ENCODE measurements at places on chromosomes 7 and 10. TPM values are rescaled to one million over a fixed set of nuclear protein-coding genes. Genes with fewer than 3 reads are reported as not detected.

Gene RNF32
- total RNA-seq, result 0.43 TPM

Gene EPO
- not detected for total RNA-seq

Gene BMPER
- not detected for total RNA-seq

DNA sequence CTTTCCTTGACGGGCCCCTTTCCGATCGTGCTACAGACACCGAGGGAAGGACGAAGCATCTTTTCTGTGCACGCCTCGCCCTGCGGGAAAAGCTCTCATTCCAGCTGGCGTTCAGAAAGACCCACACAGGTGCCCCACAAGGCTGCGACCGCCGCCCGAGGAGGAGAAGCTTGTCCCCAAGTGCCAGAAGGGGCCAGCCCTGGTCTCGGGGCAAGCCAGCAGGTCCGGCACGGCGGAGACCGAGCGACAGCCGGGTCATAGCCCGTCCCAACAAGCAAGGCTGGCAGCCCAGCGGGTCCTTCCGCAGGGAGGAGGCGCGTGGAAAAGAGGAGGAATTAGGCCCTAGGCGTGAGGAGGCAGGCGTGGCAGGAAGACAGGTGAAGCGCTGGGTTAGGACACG lies 62.7 kb downstream of the TNRC18 start:
- no peak for DNase-seq

DNA sequence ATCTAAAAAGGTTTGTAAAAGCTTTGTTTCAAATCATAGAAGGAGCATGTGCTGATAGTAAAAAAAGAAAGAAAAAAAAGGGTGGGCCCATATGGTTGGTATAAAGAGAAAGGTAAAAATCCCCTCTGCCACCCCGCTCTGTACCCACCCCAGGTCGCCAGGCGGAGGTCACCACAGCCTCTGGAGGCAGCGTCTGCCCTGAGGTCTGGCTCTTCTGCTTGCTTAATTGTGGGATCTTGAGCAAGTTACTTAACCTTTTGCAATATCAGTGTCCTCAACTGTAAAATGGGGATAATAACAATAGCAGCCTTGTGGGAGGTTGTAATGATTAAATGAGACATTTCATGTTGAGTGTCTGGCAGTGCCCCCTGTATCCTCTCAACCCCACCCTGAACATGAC lies 10.7 kb upstream of the PCBD1 start:
- no peak for DNase-seq

Gene TAS2R3
- total RNA-seq, result 1.0 TPM

DNA sequence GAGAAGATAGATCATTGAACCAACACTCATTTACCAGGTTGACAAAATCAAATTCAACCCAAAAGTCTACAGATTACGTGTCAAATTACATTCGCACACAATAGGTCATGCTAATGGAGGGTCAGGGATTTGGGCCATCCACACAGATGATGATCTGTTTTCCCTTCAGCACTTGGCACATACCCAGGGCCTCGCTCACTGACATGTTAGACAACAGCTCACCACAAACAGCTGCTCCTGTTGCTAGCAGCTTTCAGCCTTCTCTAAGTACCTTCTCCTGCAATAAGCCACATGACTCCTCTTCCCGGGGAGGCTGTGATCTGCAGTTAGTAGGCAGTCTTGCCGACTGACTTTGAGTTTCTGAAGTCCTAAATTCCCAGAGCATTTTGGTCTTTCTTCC lies 18.4 kb downstream of the NKX2-3 start:
- no peak for DNase-seq

- peak; percentile 65 for DNase-seq
These were observed 26.2 kb downstream of the ADK start for GRCh38 chr10:74177140-74177677.

GRCh38 chr7:142815134-142815533 lies 39.7 kb upstream of the EPHB6 start:
- no peak for DNase-seq

- DNase-seq, result no peak
These were observed 407.9 kb downstream of the KCNMA1 start for GRCh38 chr10:77229704-77230103.

Gene HOXA7
- not detected for total RNA-seq

DNA sequence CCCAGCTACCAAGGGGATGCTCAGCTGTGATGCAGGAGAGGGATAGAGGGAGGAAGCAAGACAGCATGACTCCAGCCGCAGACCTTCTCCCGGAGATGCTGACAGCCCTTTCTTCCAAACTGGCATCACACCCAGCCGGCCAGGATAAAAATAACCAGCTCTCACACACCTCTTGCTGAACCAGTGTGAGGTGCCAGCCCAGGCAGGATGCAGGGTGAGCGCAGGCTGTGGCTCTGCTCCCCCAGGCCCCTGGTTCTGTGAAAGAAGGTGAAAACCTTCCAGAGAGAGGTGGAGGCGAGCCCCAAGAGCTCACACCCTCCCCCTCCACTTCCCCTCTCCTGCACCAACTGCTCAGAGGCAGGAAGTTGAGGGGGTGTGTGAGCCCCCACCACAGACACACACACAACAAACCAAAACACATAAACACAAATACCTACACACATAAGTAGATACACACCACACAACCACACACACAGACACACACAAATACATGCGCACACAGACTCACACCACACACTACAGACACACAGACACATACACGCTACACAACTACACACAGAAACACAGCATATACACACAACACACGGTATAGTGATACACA lies 4.0 kb downstream of the GPR15LG start:
- DNase-seq, result peak; percentile 74

GRCh38 chr7:1200045-1200444 lies 32.6 kb upstream of the UNCX start:
- no peak for DNase-seq

DNA sequence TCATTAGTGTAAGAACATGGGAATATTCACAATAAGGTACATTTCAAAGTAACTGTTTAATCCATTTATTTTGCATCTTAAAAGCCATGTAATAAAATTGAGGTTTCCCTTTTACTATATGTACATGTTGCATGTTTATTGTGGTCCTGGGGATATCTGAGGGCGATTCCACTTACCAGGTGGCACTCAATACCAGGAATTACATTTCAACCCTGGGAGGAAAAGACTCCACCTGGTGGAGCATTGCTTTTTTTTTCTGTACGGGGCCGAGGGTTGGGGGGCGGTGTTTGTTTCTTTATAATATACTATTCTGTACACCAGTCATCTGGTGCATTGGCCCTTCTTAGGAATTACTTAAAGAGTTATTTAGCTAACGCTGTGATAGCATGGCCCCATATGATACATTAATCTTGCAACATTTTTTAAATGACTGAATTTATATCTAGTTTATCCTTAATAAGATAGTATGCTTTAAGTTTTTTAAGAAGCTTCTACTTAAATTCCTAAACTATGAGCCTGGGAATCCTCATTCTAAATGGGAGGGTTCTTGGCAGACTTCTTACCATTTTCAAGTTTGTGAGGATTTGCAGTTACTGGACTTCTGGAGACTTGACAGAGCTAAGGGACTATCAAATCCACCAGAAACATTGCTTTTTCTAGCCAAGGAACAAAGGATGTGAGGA lies 7.2 kb upstream of the HGF start:
- DNase-seq, result no peak

Data from activated CD8-positive, alpha-beta T cell treated with anti-CD3 and anti-CD28 coated beads for 36 hours (primary cell).